Tibial nerve (tissue), 4 donors: ENCODE measurements at places on chromosomes 3 and 15. TPM values are rescaled to one million over a fixed set of nuclear protein-coding genes. Genes with fewer than 3 reads are reported as not detected.

Gene NR2F2
- total RNA-seq: 129 TPM

- no peaks in the 10 kb centered on the region for H3K4me1 ChIP-seq
- no peak for DNase-seq
- H3K36me3 ChIP-seq: no peaks in the 10 kb centered on the region
Measured at GRCh38 chr3:86830566-86830965, 160.4 kb downstream of the VGLL3 start.

DNA sequence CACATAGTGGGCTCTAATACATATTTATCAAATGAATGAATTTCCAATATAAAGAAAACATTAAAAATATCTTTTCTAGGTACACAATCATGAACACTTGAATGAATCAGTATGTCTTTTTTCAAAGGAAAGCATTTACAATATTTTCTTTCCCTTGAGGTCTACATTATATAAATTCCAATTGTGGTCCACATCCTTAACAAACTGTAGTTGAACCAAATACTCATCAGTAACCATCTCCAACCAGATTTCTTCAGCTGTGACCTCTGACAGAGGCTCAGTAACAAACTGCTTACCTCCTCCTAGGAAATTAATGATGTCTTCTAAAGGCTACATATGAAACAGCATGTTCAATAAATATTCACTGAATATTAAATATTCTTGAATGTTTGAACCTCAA is 58.8 kb downstream of the CFAP20DC start:
- DNase-seq: no peak
- no peaks in the 10 kb centered on the region for H3K27me3 ChIP-seq
- H3K36me3 ChIP-seq: no peaks in the 10 kb centered on the region

DNA sequence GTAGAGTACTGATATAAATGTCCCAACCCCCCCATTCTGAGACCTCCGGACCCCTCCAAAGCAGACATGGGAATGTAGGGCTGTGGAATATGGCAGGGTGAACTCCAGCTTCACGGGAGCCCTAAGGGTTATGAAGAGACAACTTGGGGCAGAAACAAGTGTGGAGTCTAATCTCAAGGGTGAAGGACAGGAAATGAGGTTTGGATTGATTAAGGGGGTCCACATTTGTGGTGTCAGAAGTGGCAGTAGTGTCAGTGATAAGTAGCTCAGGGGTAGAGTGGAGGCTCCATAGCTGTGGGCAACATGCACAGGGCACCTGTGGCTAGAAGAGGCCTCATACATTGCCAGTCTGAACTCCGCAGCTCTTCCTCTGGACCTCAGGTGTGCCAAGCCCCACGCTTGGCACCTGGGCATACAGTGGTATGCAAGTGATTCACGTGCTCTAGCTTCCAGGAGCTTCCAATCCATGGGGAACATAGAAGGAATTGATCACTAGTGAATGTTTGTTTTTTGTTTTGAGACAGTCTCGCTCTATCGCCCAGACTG is 4.1 kb upstream of the P4HTM start:
- H3K36me3 ChIP-seq: peaks cover 6% of the 10 kb centered on the region
- H3K4me3 ChIP-seq: no peak overlapping the region
- no peak for DNase-seq
- no peaks in the 10 kb centered on the region for H3K4me1 ChIP-seq
- H3K27me3 ChIP-seq: no peaks in the 10 kb centered on the region

Gene CX3CR1
- 4.4 TPM for total RNA-seq

DNA sequence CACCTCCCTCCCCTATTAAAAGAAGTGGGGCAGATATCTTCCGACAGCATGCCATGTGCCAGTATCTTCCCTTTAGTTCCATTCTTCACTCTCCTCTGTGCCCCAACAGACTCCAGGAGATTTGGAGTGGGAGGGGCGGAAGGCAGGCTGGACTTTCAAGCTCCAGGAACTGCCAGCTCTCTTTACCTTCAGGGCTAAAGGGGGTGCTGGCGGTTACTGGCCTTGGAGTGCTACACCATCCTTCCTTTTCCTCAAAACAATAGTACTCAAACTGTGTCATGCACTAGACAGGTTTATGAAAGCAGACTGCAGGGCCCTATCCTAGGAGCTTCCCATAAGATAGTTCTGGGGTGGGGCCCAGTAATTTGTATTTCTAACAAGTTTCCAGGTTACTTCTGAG is 6.0 kb downstream of the LINS1 start:
- no peaks in the 10 kb centered on the region for H3K36me3 ChIP-seq
- DNase-seq: no peak
- H3K27ac ChIP-seq: no peak overlapping the region
- peaks cover 4% of the 10 kb centered on the region for H3K4me1 ChIP-seq

DNA sequence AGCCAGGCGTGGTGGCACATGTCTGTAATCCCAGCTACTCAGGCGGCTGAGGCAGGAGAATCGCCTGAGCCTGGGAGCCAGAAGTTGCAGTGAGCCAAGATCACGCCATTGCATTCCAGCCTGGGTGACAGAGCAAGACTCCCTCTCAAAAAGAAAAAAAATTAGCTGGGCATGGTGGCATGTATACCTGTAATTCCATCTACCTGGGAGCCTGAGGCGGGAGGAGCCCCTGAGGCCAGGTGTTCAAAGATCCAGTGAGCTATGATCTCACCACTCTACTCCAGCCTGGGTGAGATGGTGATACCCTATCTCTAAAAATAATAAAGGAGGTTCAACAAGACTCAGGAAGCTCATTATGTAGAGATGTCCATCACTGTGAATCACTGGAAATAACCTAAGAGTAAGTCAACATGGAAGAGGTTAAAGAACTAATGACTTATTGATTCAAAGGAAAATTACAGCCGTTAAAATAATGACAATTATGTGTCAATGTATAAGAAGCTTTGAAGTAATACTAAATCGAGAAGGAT is 19.8 kb upstream of the RAB7A start:
- no peaks in the 10 kb centered on the region for H3K27me3 ChIP-seq
- H3K36me3 ChIP-seq: no peaks in the 10 kb centered on the region
- no peak for DNase-seq
- no peaks in the 10 kb centered on the region for H3K4me1 ChIP-seq
- H3K27ac ChIP-seq: no peak overlapping the region

DNA sequence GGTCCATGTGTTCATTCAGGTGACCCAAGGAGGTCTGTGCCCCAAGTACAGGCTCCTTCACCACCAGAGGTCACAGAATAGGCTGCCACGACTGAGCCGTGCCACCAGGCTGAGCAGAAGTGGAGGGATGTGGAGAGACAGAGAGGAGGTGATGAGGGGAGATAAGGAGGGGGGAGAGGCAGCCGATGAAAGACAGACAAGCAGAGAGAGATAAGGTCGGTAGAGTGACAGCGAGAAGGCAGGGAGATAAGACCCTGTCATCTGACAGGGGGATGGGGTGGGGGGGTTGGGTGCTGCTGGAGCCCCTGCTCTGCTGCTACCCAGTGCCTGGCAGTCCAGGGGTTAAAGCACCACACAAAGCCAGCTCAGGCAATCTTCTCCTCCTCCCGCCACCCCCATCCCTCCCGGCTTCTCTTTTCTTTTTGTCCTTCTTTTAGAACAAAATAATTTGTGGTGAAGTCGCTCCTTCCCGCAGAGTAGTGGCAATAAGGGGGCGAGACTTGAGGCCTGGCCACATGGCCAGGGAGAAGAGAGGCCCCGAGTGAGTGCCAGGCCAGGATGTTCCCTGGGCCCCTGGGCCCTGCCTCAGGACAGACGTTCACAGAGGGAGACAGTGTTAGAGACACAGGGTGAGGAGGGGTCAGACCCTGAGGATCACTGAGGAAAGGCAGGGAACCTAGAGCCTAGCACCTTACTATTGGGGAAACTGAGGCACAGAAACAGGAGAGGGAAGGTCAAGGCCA is 67.9 kb downstream of the CACNA2D2 start:
- no peaks in the 10 kb centered on the region for H3K27me3 ChIP-seq
- H3K36me3 ChIP-seq: no peaks in the 10 kb centered on the region
- H3K4me1 ChIP-seq: peaks cover 6% of the 10 kb centered on the region
- DNase-seq: no peak
- H3K4me3 ChIP-seq: no peak overlapping the region

Gene BLM
- total RNA-seq: 0.90 TPM

- H3K36me3 ChIP-seq: no peaks in the 10 kb centered on the region
- peaks cover 14% of the 10 kb centered on the region for H3K4me1 ChIP-seq
- DNase-seq: no peak
Measured at GRCh38 chr15:74123658-74124057, 6.7 kb upstream of the ISLR2 start.

Gene CCDC13
- total RNA-seq: 2.2 TPM

DNA sequence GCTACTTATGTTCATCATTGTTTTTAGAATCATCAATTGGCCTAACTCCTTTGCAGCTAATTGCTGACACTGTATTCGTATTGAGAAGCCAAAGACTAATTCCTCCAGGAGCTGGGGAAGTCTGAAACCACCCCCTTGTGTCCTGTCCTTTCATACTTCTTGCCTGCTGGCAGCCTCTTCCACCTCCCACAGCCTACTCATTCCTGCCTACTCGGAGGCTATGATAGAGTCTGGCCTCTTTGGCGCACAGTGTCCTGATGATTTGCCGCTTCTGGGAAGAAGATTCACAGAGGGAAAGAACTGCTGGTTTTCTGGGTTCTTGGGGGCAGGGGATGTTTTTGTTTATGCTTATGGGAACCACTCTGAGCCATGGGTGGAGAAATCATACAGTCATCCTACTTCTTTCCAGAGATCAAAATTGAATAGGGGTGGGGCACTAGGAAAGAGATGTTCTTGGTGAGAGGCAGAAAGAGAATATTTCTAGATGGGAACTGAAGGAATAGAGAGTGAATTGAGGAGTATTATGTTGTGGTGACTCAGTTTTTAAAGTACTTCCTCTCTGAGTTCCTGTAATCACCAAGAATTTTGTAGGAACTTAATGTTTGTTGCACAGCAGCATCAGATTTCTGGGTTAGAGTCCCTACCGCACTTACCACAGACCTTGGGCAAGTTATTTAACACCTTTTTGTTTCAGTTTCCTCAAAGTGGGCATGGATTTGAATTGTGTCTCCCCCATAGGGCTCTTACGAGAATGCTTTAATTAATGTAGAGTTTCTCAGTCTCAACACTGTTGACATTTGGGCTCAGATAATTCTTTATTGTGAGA is 22.1 kb upstream of the SCAANT1 start:
- H3K4me1 ChIP-seq: no peaks in the 10 kb centered on the region
- DNase-seq: no peak
- no peak overlapping the region for H3K27ac ChIP-seq
- no peaks in the 10 kb centered on the region for H3K27me3 ChIP-seq
- H3K36me3 ChIP-seq: no peaks in the 10 kb centered on the region

DNA sequence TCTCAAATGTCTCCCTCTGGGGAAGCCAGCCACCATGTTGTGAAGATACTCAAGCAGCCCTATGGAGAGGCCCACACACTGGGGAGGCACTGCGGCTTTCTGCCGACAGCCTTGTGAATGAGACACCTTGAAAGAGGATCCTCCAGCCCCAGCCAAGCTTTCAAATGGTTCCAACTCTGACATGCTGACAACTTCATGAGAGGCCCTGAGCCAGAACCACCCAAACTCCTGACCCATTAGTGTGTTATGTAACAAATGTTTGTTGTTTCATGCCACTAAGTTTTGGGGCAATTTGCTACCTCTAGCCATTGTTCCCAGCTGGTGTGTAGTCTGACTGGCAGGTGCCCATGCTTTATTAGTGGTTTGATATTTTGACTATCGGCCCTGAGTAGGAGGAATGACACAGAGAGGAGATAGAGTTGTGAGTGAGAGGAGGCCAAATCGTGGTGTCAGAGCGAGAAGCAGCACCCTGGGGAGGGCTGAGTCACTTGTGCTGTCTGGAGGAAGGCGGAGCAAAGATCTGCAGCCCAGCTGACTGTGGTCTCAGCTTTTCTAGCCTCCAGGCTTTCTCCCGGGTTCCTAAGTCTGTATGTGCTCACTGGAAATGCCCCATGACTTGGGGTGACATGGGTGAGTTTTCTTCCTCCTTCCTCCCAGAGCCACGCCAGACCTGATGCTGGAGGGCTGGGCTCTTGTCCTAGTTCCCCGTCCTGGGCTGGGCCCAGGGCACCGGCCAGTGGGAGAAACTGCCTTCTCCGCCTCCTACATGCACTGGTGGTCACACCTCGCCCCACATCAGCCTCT is 56.7 kb upstream of the BLM start:
- peak overlapping the region; percentile 89 for H3K27ac ChIP-seq
- no peaks in the 10 kb centered on the region for H3K27me3 ChIP-seq
- H3K36me3 ChIP-seq: no peaks in the 10 kb centered on the region

DNA sequence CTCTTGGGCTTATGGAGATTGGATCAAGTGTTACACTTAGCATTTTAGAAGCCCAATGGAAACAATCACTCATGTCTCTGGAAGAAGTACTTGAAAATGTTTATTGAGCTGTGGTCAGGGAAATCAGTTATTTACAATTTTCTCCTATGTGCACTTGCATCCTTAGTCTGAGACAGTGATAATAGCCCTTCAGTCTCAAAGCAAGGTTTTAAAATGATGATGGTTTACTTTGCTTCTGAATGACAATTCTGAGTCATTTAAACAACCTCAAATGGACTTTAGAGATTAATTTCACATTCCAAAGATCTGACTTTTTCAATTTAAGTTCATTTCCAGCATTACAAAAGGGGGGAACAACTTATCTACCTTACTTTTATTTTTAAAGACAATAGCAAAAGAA is 20.1 kb downstream of the TIPARP start:
- DNase-seq: no peak
- peaks cover 9% of the 10 kb centered on the region for H3K36me3 ChIP-seq
- no peak overlapping the region for H3K27ac ChIP-seq
- no peaks in the 10 kb centered on the region for H3K4me1 ChIP-seq
- no peaks in the 10 kb centered on the region for H3K27me3 ChIP-seq

Gene ATP13A5
- total RNA-seq: not detected

Gene LOXL1
- total RNA-seq: 29.1 TPM

DNA sequence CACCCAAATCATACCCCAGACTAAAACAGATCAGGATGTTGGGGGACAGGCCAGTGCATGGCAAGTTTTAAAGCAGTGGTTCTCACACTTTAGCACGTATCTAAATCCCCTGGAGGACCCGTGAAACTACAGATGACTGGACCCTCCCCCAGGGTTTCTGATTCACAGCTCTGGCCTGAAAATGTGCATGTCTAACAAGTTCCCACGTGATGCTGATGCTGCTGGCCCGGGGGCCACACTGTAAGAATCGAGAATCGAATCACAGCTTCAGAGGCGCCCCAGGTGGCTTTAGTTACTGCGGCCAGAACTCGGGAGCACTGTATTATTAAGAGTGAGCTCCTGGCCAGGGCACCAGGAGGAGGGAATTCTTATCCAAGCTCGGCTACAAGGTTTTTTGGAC is 11.6 kb downstream of the ADAMTS17 start:
- no peaks in the 10 kb centered on the region for H3K4me1 ChIP-seq
- H3K27me3 ChIP-seq: no peaks in the 10 kb centered on the region
- no peak overlapping the region for H3K27ac ChIP-seq
- DNase-seq: no peak

GRCh38 chr3:86815880-86816279 is 175.1 kb downstream of the VGLL3 start:
- peak overlapping the region; percentile 61 for H3K27ac ChIP-seq
- DNase-seq: no peak
- H3K36me3 ChIP-seq: no peaks in the 10 kb centered on the region
- H3K4me3 ChIP-seq: no peak overlapping the region
- H3K27me3 ChIP-seq: no peaks in the 10 kb centered on the region
- H3K4me1 ChIP-seq: no peaks in the 10 kb centered on the region
